H7 (cell line): ENCODE measurements at places on chromosomes 7 and 10.
A peak's percentile ranks its signal among the peaks of the same experiment; 100 is the strongest.

DNA sequence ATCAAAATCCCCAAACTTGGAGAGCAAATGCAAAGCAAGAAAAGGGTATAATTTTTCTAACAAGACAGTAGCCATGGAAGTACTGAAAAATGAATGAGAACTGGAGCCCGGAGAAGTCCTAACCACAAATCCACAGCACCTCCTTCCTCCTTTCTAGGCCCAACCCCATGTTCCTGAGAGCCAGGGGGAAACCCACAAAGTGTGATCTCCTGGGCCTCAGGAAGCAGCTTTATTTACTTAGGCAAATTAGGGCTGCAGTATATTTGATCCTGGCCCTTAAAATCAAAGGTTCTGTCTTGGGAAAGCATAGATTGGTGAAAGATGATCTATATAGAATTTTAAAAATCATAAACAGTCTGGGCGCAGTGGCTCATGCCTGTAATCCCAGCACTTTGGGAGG, 103.0 kb downstream of the DOCK4 start:
- peak; percentile 47 for DNase-seq

DNA sequence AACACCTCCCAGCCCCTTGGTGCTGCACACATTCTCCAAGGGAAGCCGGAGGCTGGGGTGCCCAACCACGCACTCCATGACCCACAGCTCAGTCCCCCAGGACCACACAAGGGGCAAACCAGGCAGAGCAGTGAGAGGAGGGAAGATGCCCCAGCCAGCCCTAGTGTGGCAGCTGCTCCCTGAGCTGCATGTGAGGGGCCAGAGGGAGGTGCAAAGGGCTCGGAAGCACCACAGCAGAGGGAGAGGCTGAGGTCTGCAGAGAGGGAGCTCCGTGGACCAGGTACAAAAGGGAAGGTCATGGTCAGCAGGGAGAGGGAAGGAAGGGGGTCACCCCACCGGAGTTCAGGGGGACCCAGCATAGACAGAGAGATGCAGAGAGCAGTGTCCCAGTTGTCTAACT, 1.5 kb upstream of the CALML5 start:
- DNase-seq, result no peak

DNA sequence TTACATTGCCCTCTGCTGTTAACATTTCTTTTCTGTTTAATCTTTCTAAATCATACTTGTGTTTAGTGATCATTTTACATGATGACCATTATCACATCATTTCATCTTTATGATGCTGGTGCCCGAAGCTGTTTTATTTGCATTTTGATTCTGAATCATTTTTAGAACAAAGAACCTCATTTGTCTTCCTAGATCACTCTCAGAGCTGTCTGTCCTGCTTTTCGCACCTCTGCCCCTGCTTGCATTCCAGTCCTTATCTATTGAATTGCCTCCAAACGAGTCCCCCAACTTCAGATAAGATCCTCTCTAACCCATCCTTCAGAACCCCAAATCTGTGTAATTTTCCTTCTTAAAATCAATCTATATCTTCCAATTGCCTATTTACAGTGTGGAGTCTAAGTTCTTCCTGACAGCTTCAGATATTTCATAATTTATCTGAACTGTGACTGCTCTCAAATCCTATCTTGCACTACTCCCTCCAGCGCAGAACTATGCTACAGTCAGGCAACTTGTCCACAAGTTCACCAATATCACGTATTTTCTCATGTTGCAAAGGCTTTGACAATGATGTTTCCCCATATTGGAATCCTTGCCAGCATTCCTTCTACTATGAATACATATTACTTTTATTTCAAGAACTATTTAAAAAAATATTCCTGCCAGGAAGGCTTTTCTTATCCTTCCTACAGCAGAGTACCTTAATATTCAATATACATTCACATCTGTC, 346.5 kb upstream of the CACNA2D1 start:
- DNase-seq, result no peak

- DNase-seq, result no peak
Measured at GRCh38 chr7:101255796-101256195, 10.9 kb upstream of the FIS1 start.

GRCh38 chr10:126135941-126136595, 239.7 kb downstream of the FANK1 start:
- no peak for DNase-seq

- DNase-seq, result peak; percentile 90
Measured at GRCh38 chr7:128031901-128032604, 816 bp upstream of the LRRC4 start.

GRCh38 chr10:75283078-75283670, 47.4 kb upstream of the COMTD1 start:
- peak; percentile 77 for DNase-seq

DNA sequence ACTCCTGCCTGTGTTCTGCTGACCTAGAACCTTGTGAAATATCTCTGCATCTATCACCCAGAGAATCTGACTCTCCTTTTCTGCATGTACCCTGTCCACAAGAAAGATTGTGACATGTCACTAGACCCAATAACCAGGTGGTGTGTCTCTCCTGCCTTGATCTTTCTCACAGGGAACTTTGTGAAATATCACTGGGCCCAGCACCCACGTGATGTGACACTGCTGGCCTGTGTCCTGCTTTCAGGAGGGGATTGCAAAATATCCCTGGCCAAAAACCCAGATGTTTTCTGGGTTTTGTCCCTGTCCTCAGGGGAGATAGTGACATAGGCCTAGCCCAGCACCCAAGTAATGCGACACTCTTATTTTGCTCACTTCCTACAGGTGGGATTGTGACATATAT, 10.1 kb upstream of the ZNF107 start:
- no peak for DNase-seq

DNA sequence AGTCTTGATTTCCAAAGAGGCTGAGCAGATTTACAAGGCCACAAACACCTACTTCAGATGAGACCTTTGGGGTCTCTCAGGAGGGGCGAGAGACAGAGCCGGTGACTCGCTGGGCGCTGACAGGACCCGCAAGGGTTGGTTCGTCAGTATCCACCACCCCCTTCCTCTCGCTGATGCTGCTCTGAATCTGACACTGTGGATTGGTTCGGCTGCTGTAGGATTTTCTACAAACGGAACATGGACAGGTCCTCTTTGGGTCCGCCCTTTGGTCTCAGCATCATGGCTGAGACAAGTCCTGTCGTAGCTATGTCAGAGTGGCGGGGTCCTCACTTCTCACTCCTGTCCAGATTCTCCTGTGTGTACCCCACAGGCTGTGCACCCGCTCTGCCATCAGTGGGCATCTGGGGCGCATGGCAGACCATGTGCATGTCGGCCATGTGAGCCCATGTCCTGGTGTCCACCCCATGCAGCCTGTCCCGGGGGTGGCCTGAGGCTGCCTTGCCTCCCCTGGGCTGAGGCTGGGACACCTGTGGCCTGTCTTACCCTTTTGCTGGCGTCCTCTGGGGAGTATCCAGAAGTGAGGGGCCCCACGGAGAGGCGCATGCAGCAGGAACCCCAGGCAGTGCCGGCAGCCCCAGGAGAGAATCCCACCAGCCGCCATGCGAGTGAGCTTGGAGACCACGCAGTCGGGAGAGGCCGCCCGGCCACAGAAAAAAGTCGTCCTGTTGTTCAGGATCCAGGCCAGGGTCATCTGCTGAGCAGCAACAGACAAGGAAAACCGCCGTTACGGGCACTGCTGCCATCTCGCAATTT, 21.6 kb upstream of the FAM20C start:
- no peak for DNase-seq

GRCh38 chr7:99839287-99840021, 11.6 kb downstream of the CYP3A43 start:
- peak; percentile 57 for DNase-seq
